ENCODE measurements at places on chromosomes 11 and 22.

- DNase-seq, result no peak
These were observed at the start of gene KRTAP5-3 for GRCh38 chr11:1608363-1608762. Gene KRTAP5-3, minus strand, starts transcription at chr11:1608463. Its CDS starts 78 bp downstream, at chr11:1608385.

DNA sequence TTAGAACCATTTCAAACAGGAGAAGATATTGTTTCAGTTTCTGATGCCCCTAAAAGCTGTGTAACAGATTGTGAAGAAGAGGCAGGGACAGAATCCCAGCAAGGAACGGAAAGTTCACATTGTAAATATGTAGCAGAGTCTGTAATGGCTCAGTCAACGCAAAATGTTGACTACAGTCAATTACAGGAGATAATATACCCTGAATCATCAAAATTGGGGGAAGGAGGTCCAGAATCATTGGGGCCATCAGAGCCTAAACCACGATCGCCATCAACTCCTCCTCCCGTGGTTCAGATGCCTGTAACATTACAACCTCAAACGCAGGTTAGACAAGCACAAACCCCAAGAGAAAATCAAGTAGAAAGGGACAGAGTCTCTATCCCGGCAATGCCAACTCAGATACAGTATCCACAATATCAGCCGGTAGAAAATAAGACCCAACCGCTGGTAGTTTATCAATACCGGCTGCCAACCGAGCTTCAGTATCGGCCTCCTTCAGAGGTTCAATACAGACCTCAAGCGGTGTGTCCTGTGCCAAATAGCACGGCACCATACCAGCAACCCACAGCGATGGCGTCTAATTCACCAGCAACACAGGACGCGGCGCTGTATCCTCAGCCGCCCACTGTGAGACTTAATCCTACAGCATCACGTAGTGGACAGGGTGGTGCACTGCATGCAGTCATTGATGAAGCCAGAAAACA lies 40.8 kb downstream of the IGLL1 start:
- DNase-seq, result peak; percentile 88

DNA sequence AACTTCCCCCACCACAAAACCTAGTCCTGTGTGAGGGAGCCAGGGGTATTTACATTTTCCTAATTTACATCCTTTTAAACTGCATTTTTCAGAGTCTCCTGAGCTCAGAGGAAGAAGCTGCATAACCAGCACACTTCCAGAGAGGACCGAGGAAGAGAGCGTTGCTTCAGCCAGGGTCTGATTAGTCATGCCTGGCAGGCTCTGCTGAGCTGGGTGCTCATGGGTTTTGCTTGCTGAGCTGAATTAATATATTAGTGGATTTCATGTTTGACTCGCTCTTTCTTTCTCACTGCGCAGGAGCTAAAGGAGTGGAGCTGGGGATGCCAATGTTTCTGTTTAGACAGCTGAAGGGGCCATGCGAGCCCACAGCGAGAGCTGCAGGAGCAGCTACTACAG lies 539.3 kb upstream of the B3GAT1 start:
- DNase-seq, result peak; percentile 50

DNA sequence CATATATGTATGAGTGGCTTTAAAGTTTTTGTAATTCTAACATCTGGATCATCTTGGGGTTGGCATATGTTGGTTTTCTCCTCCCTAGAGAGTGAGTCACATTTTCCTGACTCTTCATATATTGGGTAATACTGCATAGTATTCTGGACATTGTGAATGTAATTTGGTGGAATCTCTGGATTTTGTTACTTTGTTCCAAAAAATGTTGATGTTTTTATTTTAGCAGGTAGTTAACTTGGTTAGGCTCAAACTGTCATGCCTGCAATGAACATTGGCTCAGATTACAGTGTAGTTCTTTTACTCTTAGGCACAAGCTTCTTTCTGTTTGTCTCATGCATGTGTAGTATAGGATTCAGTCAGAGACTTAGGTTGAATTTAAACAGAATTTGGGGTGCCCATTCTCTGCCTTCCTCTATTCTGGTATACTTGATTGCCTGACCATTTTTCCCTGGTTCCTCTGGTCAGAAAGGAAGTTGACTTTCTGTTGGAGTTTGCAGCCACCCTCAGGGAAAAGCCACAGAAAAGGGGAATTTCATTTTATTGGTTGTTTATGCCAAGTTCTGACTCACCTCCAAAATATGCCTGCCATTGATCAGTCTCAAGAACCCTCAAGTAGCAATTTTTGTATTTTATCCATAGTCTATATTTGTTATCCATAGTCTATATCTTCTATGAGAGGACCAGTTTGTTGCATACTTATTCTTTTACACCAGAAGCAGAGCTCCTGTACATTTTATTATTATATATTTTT lies 151.7 kb downstream of the UVRAG start:
- DNase-seq, result no peak

DNA sequence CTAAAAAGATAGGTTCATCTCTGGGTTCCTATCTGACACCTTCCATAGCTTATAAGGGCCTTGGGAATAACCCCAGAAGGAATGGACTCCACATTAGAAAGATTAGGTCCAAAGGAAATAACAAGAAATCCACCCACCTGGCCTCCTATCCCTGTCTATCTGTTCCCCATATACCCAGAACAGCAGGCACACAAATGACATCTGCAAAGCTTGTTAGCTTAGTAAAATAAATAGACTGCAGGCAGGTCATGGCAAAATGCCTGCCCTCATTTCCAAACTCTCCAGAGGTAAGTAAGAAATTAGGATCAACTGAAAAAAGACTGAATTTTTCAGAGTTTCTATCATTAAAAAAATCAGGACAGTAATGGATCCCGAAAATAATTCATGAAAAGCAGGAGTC lies 489.5 kb downstream of the DLG2 start:
- DNase-seq, result no peak

- DNase-seq, result no peak
These were observed 618.8 kb downstream of the TBC1D22A start for GRCh38 chr22:47381240-47381639.

- DNase-seq, result no peak
These were observed 200.6 kb downstream of the ARHGAP42 start for GRCh38 chr11:100887659-100888058.

DNA sequence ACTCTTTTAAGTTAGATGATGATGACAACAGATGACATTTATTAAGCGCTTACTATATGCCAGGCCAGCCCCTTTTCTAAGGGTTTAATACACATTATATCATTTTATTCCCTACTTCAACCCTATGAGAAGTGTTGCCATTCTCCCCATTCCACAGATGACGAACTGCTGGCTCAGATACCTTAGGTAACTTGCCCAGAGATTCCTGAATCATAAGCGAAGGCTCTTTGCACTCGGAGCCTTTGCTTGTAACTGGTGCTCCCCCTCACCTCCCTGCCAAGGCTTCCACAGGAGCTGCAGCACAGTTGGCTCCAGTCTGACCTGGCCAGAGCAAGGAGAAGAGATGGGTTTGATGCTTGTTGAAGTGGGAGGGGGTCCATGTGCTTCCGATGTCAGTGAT lies 43.0 kb downstream of the DBX1 start:
- DNase-seq, result no peak

DNA sequence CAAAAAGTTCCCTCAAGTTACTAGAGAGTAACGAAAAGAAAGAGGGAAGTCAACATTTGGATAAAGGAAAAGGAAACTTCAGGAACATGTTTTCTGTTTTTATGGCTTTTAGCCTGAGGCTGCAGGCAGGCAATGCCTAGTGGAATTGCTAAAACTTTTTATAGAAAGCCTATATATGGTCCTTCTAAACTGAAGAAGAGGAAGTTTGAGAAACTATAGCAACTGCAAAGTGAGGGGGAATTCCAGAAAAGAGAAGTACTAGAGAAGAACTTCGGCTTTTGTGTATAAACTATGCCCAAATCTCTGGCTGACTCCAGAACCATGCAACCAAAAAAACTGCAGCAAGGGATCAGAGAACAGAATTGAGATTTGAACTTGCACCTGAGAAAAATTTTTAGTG lies 74.3 kb upstream of the ARHGAP42 start:
- DNase-seq, result no peak
